ENCODE measurements at places on chromosomes 3 and 15.

DNA sequence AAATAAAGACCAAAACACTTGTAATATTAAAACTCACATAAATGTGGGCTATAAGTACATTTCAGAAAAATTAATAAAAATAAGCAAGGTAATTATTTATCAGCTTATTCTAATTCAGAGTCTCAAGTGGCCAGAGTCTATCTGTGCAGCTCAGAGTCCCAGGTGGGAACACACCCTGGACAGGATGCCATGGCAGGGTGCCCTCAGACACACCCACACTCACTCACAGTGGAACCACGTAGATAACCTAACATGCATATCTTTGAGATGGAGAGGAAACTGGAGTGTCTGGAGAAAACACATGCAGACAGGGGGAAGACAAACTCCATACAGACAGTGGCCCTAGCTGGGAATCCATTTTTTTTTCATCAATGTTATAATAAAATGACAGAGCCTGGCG, 37.2 kb downstream of the FSIP1 start:
- DNase-seq, result no peak

- DNase-seq, result no peak
These were observed 105.3 kb upstream of the LINGO1 start for GRCh38 chr15:77738038-77738370.

DNA sequence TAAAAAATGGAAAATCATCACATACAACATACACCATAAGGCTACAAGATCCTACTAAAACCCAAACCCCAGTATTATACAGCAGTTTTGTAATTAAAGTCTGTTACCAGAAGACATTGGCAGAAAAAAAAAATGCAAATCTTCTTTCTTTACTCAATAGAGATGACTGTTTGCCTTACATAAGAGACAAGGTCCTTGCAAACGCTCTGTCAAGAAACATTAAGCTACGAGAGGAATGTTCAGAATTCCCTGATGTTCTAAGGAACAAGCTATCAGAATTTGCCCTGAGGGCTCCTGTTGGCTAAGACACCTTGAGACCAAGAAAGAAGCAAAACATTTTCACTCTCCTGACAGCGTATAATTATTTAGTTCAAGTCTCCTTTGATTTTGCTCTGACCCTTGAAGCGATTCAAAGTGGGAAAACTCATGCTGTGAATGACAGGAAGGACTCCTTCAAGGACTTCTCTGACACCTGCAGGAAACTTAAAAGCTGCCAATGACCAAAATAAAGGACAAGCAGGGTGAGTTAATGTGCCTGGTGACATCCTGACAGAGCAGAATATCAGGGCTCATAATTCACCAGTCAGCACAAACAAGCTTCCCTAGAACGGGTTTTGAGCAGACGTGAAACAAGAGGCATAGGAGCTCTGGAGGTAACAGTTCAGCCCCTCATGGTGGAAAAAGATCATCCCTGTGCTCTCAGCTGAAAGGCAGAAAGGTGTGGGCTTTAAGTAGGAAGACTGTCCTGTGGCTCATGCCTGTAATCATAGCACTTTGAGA, 2.5 kb downstream of the SCAMP2 start:
- DNase-seq, result no peak

GRCh38 chr3:108153451-108153981, 62.7 kb upstream of the CD47 start:
- no peak for DNase-seq

DNA sequence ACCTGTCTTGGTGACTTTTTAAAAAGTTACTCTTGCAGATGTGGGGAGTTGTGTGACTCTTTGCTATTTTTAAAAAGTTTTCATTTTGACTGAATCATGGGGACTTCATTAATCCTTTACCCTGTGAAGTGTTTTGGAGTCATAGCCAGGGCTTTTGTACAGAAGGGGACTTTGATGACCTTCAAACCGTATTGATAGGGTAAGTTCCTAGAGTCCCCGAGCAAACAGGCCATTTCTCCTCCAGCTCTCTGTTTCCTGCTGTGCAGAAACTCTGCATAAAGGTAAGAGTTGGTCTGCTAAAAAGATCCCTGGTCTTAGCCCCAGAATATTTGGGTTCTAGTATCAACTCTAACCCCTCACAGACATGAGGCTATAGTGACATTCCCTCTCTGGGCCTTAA, 170.8 kb upstream of the BCL6 start:
- no peak for DNase-seq

- DNase-seq, result no peak
These were observed 15.8 kb downstream of the SLC12A1 start for GRCh38 chr15:48221885-48222284.

GRCh38 chr15:75695634-75696310, 16.9 kb downstream of the CSPG4 start:
- no peak for DNase-seq

All from lower leg skin (tissue), 4 donors.